Hepatocyte (in vitro differentiated cells): ENCODE measurements at places on chromosomes 6 and 20.

- no peak for DNase-seq
Observed at GRCh38 chr20:13758884-13759283, 25.8 kb downstream of the ESF1 start.

DNA sequence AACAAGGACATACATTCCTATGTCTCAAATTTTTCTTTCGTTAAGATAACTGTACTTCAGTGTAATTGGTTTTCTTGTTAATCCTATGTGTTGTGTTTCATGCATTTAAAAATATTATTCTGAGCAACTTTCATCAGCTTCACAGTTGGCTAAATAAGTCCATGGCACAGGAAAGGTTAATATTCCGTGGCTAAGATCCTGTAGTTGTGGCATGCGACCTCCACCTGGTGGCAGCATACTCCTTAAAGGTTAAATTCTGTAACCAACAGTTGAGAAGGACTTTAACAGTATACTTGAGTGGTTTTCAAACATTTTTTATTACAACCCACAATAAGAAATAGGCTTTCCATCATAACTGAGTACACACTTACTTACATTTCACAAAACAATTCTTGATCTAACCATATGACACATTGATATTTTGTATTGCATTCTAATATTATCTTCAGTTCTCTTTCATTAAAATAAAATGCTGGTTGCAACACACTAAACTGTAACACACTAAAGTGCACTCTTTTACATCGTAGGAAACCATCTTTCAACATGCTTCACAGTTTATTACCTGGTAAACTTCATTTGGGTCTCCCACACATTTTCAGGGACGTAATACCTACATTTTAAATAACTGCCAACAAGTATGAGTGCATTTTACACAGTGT lies 118.3 kb downstream of the SLX4IP start:
- peak; percentile 81 for DNase-seq

DNA sequence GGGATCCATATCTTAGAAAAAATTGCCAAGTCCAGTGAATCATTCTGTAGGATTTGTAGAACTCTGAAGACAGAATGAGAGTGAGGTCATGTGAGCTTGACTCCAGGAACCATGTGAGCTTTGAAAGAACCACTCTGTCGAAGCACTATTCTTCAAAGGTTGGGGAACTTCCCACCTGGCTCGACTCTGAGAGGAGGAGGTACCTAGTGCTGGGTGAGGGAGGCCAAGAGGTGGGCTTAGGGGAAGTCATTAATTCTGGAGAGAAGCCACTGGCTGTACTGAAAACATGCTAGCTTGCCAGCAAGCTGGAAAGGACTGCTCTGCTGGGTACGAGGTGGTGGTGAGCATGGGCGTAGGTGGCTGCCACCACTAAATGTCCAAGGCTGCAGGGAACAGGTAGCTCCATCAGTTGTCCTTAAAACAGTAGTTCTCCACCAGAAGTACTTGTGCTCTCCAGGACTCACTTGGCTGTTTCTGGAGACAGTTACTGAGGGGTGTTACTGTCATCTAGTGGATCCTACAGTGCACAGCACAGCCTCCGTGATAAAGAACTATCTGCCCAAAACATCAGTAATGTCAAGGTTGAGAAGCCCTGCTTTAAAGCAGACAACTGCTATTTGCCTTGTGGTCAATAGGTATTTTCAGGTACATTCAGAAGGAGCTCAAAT lies 34.7 kb upstream of the SYNJ2 start:
- no peak for DNase-seq

- peak; percentile 60 for DNase-seq
Observed at GRCh38 chr20:48191200-48191599, 405.9 kb upstream of the SULF2 start.
